Activated naive CD8-positive, alpha-beta T cell treated with anti-CD3 and anti-CD28 coated beads, Interleukin-2, amount 10 ng/mL, durations not matched to agents 7 days and 5 days (primary cell): ENCODE measurements at places on chromosomes 6 and 20. TPM values are rescaled to one million over a fixed set of nuclear protein-coding genes. Genes with fewer than 3 reads are reported as not detected.

The C20orf144 gene
- 0.43 TPM for total RNA-seq

The FNDC1 gene
- not detected for total RNA-seq

GRCh38 chr6:125102411-125102810 lies 51.2 kb upstream of the TPD52L1 start:
- H3K36me3 ChIP-seq, result no peaks in the 10 kb centered on the region
- no peak for DNase-seq
- H3K27ac ChIP-seq, result no peak overlapping the region
- H3K4me3 ChIP-seq, result no peak overlapping the region

The RIMS1 gene
- not detected for total RNA-seq

The SEMG1 gene
- not detected for total RNA-seq

The ALDH5A1 gene
- total RNA-seq, result 6.9 TPM

The GSTA3 gene
- not detected for total RNA-seq

- H3K36me3 ChIP-seq, result no peaks in the 10 kb centered on the region
- no peak overlapping the region for H3K27ac ChIP-seq
- no peak overlapping the region for H3K4me3 ChIP-seq
- no peak for DNase-seq
These were observed 815.7 kb downstream of the QKI start for GRCh38 chr6:164230259-164230658.

- no peak for DNase-seq
- H3K36me3 ChIP-seq, result no peaks in the 10 kb centered on the region
- peaks cover 20% of the 10 kb centered on the region for H3K27me3 ChIP-seq
- H3K4me3 ChIP-seq, result no peak overlapping the region
These were observed 113.7 kb downstream of the PHACTR3 start for GRCh38 chr20:59718071-59718470.

DNA sequence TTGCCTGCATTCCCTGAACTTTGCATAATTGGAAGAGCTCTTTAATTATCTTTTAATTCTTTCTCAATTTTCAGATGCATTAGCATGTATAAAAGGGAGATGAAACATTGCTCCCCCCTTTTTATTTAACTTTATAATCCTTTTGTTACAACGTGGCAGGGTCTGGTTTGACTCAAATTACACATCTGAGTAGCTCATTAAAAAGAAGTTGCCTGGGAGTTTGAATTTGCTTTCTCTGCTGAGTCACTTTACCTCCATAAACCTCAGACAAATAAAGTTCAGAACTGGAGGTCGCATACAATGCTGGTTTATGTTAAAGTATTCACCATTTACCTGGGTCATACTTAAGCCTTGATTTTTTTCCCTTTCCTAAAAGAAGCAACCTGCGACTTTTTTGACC lies 495.2 kb downstream of the PREX1 start:
- no peak overlapping the region for H3K4me3 ChIP-seq
- H3K4me1 ChIP-seq, result no peaks in the 10 kb centered on the region
- no peaks in the 10 kb centered on the region for H3K36me3 ChIP-seq

DNA sequence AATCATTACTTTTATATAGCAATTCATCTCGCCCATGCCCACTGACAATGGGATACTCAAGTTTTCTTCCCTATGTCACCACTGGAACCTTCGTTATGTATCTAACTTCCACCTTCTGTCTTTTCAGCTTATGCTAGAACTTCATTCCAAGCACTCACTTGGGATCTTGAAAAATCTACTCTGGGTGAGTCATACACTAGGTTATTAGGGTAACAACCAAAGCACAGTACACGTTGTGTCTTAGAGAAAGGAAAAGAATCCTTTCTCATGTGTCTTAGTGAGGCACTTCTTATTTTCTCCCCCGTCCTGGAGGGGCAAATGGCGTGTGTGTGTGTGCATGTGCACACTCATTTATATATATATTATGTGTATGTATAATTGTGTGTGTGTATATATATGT lies 18.3 kb upstream of the FAM162B start:
- no peak overlapping the region for H3K27ac ChIP-seq
- no peak for DNase-seq
- H3K4me3 ChIP-seq, result no peak overlapping the region
- peaks cover 8% of the 10 kb centered on the region for H3K27me3 ChIP-seq

DNA sequence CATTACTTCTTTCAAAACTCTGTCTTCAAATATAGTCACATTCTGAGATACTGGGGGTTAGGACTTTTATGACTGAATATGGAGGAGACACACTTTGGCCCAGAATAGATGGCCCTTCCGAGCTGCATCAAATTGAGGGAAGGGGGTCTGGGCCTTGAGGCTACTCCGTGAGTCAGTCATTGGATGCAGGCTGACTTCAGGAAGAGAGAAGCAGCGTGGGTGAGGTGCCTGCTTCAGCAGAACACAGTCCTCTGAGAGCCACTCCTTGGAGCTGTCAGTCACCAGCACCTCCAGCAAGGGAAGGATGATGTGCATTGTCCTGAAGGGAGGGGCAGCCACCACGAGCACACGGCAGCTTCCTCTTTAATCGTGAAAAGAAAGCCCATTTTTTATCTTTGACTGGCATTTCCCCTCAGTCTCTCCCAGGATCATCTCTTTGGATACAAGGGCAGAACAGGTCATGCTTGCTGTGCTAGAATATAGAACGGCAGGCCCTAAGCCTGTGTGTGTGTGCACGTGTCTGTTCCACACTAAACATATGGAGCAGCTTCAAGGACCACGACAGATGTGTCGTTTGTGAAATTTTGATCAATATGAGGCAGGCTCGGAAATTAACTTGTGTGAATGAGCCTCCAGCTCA lies 721.6 kb downstream of the KIF16B start:
- no peaks in the 10 kb centered on the region for H3K27me3 ChIP-seq
- no peak for DNase-seq

DNA sequence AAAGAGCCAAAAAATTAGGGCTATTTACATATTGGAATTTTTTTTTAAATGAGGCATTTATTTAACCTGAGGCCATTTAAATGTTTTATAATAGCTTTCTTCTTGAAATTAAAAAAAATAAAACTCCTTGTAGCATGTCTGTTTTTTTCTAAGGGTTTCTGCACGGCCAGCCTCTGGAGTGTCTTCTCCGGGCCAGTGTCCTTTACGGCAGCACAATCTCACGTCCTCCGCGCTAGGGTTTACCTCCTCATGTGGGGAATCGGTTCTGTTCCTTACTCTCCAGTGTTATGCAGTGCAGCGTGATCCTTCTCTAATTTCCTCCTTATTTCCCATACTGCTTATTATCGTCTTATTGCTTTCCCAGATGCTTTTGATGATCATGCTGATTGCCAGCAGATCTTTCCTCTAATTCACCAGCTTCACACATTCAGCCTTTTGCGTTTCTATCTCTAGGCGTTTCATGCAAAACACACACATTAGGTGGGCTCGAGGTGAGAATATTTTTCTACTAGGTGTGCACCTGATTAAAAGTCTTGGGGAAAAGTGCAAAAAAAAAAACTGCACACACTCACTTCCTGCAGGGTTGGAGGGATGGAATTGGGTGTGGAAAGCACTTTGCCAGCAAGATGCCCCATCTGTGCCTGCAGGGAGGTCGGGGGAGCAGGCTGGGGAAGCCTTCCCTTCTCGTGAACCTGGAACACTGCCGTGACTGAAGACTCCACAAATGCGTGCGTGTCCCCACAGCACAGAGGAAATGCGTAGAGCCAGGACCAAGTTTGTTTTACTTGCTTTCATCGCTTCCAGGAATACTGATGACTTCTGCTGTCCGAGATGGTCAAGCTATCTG lies 56.1 kb downstream of the PSMG4 start:
- peaks cover 14% of the 10 kb centered on the region for H3K4me1 ChIP-seq
- H3K27ac ChIP-seq, result no peak overlapping the region
- H3K4me3 ChIP-seq, result no peak overlapping the region

The PLEKHG1 gene
- total RNA-seq, result 3.8 TPM

The ULBP1 gene
- total RNA-seq, result 0.97 TPM

GRCh38 chr6:31423550-31423949 lies 20.2 kb downstream of the MICA start:
- peaks cover 3% of the 10 kb centered on the region for H3K36me3 ChIP-seq
- H3K27me3 ChIP-seq, result peaks cover 14% of the 10 kb centered on the region
- DNase-seq, result no peak
- no peak overlapping the region for H3K4me3 ChIP-seq
- peaks cover 2% of the 10 kb centered on the region for H3K4me1 ChIP-seq

The CLPSL2 gene
- not detected for total RNA-seq

GRCh38 chr6:145631374-145631773 lies 103.9 kb downstream of the EPM2A start:
- H3K4me1 ChIP-seq, result peaks cover 2% of the 10 kb centered on the region
- H3K27ac ChIP-seq, result no peak overlapping the region
- H3K36me3 ChIP-seq, result no peaks in the 10 kb centered on the region
- H3K4me3 ChIP-seq, result no peak overlapping the region
- no peaks in the 10 kb centered on the region for H3K27me3 ChIP-seq

The OR2H1 gene
- total RNA-seq, result not detected

The THBD gene
- 0.34 TPM for total RNA-seq

The DDX27 gene
- 47.6 TPM for total RNA-seq

DNA sequence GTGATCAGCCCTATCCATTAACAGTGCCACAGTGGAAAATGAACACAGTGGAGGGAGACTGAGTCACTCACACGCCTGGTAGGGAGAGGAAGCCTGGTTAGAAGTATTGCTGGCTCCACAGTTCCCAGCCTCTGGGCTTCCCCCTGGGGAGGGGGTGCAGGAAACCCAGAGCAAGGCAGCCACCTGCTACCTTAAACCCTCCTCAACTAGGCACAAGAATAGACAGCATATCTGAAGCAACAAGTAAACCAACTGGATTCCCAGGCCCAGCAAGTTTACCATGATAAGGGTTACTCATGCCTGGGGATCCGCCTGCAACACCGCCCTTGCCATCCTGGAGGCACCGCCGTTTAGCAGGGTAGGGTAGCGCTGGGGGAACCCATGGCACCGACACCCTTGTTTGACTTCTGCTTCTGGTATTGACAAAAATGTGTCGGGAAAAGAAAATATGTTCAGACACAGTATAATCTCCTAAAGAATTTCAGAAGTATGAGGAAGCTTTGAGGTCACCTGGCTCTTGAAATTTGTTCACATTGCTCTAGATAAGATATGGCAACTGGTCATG lies 38.3 kb downstream of the SLC22A23 start:
- no peak overlapping the region for H3K27ac ChIP-seq
- H3K36me3 ChIP-seq, result no peaks in the 10 kb centered on the region
- peaks cover 9% of the 10 kb centered on the region for H3K4me1 ChIP-seq
- H3K27me3 ChIP-seq, result peaks cover 28% of the 10 kb centered on the region
- H3K4me3 ChIP-seq, result no peak overlapping the region
- no peak for DNase-seq

- no peaks in the 10 kb centered on the region for H3K36me3 ChIP-seq
- H3K4me3 ChIP-seq, result no peak overlapping the region
- no peaks in the 10 kb centered on the region for H3K4me1 ChIP-seq
These were observed 1279.5 kb upstream of the CITED2 start for GRCh38 chr6:140653972-140654371.

- no peak overlapping the region for H3K4me3 ChIP-seq
- H3K27me3 ChIP-seq, result peaks cover 5% of the 10 kb centered on the region
- no peak overlapping the region for H3K27ac ChIP-seq
- no peaks in the 10 kb centered on the region for H3K36me3 ChIP-seq
These were observed 80.5 kb downstream of the SMPDL3A start for GRCh38 chr6:122869437-122870024.

GRCh38 chr6:11785774-11786579 lies 7.4 kb upstream of the ADTRP start:
- no peak overlapping the region for H3K4me3 ChIP-seq
- no peaks in the 10 kb centered on the region for H3K4me1 ChIP-seq
- peaks cover 2% of the 10 kb centered on the region for H3K36me3 ChIP-seq
- H3K27me3 ChIP-seq, result no peaks in the 10 kb centered on the region
- no peak overlapping the region for H3K27ac ChIP-seq
- DNase-seq, result no peak

The SLC18B1 gene
- 8.8 TPM for total RNA-seq

The PGC gene
- not detected for total RNA-seq

The DUSP15 gene
- not detected for total RNA-seq

The LHFPL5 gene
- total RNA-seq, result not detected

DNA sequence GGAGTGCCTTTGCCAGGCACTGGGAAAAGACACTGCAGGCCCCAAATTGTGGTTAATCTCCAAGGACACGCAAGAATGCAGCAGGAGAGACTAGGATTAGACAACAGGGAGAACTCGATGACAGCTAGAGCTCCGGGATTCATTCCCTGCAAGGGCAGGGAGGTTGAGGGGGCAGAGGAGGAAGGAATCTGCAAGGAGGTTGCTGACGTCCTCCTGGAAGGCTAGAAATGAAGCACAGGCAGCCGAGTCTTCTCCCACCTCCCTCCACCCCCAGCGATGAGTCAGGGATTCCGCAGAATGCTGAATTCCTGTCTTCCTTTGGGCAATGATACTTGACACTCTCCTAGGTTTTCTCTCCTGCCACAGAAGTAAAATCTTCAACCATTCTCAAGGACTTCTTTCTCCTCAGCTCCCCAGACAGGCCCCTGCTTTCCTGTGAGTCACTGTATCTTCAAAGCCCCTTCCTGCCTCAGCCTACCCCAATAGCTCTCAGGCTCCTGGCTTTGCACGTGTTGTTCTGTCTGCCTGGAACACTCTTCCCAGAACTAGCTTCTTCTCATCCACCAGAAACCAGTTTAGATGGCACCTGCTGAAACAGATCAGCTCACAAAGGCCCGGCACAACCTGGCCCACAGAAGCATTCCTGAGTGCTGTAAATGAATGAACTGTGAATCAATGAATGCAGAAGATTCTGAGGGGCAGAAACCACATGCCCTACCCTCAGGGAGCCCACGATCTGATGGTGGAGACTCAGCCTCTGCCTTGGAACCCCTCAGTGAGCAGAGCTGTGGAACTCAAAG lies 85.6 kb downstream of the MRPL14 start:
- peaks cover 12% of the 10 kb centered on the region for H3K4me1 ChIP-seq
- no peak for DNase-seq
- no peaks in the 10 kb centered on the region for H3K27me3 ChIP-seq
- peak overlapping the region; percentile 5 for H3K27ac ChIP-seq
- H3K4me3 ChIP-seq, result no peak overlapping the region

DNA sequence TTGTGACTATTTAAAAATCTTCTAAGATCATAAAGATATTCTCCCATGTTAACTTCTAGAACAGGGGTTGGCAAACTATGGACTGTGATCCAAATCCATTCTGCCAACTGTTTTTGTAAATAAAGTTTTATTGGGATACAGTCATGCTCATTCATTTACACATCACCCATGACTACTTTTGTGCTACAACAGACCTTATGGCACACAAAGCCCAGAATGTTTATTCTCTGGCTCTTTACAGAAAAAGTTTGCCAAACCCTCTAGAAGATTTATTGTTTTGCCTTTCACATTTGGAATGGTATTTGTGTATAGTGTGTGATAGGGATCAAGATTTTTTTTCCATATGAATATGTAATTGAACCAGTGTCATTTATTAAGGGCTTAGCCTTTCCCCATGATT lies 341.7 kb downstream of the CD83 start:
- no peaks in the 10 kb centered on the region for H3K27me3 ChIP-seq
- no peak overlapping the region for H3K27ac ChIP-seq
- no peak overlapping the region for H3K4me3 ChIP-seq
- H3K4me1 ChIP-seq, result peaks cover 15% of the 10 kb centered on the region

GRCh38 chr20:63775096-63775978 lies 35.8 kb downstream of the SLC2A4RG start:
- no peaks in the 10 kb centered on the region for H3K4me1 ChIP-seq
- H3K4me3 ChIP-seq, result peak overlapping the region; percentile 25
- H3K27me3 ChIP-seq, result no peaks in the 10 kb centered on the region

GRCh38 chr6:114200891-114201290 lies 141.9 kb downstream of the HS3ST5 start:
- no peaks in the 10 kb centered on the region for H3K4me1 ChIP-seq
- H3K27ac ChIP-seq, result no peak overlapping the region
- H3K36me3 ChIP-seq, result no peaks in the 10 kb centered on the region
- no peaks in the 10 kb centered on the region for H3K27me3 ChIP-seq

- H3K4me1 ChIP-seq, result peaks cover 5% of the 10 kb centered on the region
- H3K27me3 ChIP-seq, result peaks cover 25% of the 10 kb centered on the region
- DNase-seq, result no peak
- no peaks in the 10 kb centered on the region for H3K36me3 ChIP-seq
- no peak overlapping the region for H3K27ac ChIP-seq
These were observed 193.5 kb downstream of the UNC5CL start for GRCh38 chr6:40845553-40845952.

The APCDD1L gene
- not detected for total RNA-seq
